ENCODE measurements at places on chromosomes 1 and 21.

- DNase-seq, result no peak
Measured at GRCh38 chr1:3035563-3036446, 14.5 kb downstream of the ACTRT2 start.

GRCh38 chr21:44527983-44528633 lies 11.9 kb downstream of the KRTAP10-1 start:
- no peak for DNase-seq

DNA sequence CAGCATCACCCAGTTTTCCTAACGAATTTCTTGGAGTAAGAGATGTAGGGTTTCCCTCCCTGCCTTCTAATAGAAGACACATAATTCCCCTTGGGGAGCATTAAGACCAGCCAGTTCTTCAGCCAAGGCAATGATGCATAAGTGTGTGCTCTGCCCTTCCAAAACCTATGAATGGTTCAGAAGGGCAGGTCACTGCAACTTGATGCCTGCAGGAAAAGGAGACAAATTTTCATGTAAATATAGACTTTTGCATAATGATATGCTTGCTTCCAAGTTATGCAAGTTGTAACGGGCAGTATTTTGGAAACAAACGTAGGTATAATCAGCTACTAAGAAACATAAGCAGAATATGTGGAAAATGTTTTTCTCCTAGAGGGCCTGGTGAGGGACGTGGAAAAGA lies 31.6 kb downstream of the PTGS2 start:
- DNase-seq, result no peak

- no peak for DNase-seq
Measured at GRCh38 chr1:242477944-242478343, 46.6 kb downstream of the PLD5 start.

DNA sequence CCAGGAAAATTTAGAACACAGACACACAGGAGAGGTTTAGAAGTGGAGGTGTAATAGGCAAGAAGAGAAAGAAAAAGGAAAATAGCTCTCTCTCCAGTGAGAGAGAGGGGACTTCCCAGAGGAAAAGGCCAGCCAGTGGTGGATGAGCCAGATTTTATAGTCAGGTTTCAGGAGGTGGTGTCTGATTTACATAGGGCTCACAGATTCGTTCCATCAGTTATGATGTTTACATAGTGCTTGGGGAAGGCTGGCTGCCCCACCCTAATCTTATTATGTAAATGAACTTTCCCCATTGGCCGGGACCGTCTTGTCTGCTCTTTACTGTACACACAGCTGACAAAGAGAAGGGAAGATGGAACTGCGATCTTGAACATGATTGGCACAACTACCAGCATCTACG lies 797.3 kb downstream of the PLA2G4A start:
- DNase-seq, result no peak

Data from right renal pelvis (tissue), 4 donors.